ENCODE measurements at places on chromosomes 1 and 21.

- no peak for DNase-seq
Measured at GRCh38 chr1:11453742-11454491, 25.0 kb upstream of the DISP3 start.

DNA sequence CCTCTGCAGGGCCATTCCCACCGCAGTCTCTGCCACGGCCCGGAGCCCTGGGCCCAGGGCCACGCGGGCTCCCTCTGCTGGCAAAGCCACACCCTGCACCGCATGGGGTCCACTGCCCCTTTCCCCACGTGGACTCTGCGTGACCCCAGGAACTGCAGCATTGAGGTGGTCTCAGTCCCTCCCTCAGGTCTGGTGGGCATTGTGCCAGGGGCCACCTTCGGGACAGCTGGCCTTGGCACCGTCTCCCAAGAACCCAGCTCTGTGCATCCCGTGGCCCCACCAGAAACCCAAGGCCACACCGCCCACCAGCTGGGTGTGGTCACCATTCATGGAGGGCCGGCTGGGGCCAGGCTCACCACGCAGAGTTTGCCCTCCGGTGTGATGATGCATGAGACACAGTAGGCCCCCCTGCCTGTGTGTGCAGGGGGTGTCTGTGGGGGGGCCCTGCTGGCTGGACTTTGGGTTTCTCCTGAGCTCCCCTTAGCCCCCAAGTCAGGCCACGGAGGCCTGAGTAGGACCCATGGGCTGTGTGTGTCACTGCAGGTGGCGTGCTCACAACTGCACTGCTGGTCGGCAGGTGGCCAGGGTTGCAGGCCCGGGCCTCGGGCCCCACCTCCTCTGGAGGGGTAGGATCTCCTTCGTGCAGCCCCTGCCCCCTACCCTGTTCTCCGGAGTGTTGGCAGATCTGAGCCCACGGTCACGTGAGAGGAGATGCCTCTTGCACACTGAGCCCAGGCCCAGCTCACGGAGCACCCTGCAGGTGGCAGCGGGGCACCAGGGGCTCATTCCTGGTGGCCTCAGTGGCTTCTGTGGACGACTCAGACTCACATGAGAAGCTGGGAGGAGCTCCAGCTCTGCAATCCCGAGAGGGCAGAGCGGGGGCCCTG lies 5.8 kb downstream of the VWA1 start:
- no peak for DNase-seq

DNA sequence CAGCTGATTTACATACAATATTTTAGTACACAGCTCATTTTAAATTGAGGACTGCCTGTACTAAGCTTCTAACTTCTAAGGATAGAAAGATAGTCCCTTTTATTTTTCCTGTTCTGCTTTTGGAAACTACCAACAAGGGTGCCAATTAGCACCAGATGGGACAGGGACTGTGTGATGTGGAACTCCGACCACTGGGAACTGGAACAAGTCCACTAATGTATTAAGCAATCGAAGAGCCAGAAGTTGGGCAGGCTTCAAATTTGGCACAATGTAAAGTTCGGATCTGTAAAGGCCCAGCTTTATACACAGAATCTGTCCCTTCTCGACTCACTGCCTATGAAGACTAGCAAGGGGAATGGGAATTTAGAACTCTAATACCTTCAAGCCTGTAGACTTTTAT lies 149.3 kb downstream of the ZC3H11B start:
- no peak for DNase-seq

DNA sequence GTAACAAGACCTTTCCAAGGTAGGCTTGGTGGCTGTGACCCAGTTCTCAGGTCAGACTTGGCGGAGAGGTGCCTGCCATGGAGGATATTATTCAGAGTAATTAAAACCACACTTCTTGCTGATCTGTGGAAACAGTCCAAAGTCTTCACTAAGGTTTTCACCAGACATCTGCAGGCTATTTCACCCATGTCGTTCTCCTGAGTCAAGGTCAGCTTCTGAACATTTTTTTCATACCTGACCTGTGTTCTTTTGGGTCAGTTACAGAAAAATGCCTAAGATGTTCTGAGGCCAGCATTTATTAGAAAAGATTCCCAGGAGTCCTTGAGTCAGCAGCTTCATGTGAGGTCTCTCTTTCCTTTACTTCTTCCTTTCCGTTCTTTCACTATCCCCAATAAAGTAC lies 54.9 kb downstream of the RGL1 start:
- no peak for DNase-seq

DNA sequence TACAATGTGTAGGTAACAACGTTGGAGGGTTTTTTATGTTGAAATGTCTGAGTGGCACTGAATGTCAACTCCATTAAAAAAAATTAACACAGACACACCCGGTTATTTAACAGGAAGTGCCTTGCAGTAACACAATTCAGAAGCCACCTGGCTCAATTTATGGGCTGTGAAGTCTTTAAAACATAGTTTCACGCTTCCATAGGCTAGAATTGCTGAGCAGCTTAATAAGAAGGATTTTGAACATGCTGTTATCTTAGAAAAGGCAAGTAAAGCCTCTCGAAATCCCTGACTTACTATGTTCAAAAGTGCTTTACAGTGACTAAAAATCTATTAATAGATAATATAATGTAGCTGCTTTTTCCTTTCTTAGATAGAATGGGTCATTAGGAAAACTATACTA lies 19.7 kb downstream of the SRSF4 start:
- DNase-seq: no peak

GRCh38 chr1:229334716-229335115 lies 8.1 kb downstream of the CCSAP start:
- DNase-seq: no peak

GRCh38 chr21:46111857-46112724 lies 14.2 kb downstream of the COL6A2 start:
- no peak for DNase-seq

DNA sequence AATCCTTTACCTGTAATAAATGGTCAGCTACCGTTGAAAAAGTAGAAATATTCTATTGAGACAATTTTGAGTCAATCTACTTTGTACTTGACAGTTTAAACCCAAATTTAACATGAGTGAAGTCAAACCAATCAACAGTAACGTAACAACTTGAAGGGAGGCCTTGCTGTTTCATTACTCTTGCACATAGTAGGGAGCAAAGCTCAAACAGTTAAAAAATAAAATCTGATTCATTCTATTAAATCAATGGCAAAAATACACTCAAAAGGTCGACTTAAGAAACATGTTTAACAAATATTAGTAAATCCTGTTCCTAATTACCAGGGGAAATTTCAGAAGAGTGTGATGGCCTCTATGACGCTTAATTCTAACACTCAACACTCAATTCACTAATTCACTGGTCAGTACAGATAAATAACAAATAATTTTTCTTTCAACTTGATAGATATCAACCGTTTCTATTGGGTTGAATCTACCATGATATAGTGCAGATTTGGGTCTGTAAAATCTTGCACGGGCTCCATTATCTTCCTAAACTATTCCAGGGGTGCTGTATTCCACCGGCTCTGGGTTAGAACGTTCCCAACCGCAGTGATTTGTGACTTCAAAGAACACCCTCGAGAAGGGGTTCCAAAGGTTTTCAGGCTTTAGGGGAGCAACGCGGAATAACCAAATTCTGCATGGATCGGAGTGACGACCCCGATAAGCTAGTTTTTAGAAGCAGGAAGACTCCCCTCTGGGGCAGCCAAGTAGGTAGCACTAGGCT lies 1.4 kb downstream of the TARBP1 start:
- no peak for DNase-seq

DNA sequence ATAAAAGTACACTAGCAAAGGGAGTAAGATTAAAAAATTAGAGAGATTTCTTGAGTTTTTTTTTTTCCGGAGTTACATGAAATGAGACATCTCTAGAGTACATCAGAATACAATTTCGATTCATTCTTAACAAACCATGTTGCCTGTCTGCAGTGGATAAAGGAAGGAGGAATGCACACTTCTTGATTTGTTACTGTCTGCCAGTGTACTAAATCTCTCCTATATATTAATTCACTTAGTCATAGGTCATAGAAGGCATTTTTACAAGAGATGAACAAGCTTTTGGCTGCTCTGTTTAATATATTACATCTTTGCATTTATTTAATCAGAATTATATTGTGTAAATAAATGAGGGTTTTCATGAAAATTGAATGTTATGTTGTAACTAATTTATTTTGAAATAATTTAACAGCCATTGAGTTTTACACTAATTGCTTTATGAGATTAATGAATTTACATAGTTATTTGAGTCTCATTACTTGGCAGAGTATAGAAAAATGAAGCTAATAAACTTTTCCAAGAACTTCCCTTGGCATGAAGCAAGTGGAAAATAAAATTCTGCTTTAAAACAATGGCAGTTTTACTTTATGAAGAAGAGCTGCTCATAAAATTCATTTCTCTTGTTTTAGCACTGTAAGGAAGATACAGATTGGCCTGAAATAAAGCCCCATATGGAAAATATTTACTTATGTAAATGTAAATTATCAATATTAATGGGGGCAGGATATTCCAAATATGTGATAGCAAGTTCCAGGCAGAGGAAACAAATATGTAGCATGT lies 1284.7 kb downstream of the BRINP3 start:
- no peak for DNase-seq
